ENCODE measurements at places on chromosomes 11 and 22.

DNA sequence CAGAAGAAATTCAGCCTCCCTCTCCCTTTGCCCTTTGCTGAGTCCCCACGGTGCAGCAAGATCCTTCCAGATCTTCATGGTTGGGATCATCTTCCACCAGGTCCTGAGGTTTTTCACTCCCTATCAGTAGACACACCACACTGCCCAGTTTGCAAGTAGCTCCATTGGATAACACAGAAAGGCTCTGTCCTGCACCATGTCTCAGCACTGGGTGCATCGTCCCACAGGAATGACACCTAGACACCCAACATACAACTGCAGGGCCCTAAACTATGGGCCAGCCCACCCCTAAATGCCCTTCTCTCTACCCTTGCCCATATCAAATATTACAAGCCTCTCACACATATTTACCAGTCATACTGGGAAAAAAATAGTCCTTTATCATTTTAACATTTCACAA lies 9.4 kb downstream of the KLHL22 start:
- DNase-seq = no peak

DNA sequence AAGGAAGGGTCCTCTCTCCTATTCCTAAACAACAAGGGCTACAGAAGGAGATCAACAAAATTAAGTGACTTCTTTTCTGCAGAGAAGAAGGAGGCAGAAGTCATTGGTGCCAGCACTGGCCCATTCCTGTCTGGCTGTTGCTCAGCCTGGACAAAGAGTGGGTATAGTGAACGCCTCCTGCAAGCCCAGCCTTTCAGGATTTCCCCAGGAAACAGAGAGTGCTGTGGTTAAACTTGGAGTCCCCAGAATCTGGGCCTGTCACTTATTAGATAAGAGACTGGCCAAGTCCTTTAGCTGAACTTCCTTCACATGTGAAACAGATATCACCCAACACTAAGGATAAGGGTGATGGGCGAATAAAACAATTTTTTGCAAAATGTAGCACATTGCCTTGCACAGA lies 10.9 kb downstream of the TST start:
- DNase-seq = no peak

DNA sequence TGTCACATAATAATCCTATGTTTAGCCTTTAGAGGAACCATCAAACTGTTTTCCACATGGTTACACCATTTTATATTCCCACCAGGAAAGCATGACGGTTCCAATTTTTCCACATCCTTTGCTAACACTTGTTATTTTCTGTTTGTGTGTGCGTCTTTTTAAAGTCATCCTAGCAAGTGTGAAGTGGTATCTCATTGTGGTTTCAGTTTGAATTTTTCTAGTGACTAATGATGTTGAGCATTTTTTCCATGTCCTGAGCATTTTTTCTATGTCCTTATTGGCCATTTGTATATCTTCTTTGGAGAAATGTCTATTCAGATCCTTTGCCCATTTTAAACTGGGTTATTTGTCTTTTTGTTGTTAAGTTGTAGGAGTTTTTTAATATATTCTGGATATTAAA lies 53.7 kb upstream of the DEPDC7 start:
- DNase-seq = no peak

GRCh38 chr22:17086296-17086695 lies 1.5 kb downstream of the IL17RA start:
- no peak for DNase-seq

DNA sequence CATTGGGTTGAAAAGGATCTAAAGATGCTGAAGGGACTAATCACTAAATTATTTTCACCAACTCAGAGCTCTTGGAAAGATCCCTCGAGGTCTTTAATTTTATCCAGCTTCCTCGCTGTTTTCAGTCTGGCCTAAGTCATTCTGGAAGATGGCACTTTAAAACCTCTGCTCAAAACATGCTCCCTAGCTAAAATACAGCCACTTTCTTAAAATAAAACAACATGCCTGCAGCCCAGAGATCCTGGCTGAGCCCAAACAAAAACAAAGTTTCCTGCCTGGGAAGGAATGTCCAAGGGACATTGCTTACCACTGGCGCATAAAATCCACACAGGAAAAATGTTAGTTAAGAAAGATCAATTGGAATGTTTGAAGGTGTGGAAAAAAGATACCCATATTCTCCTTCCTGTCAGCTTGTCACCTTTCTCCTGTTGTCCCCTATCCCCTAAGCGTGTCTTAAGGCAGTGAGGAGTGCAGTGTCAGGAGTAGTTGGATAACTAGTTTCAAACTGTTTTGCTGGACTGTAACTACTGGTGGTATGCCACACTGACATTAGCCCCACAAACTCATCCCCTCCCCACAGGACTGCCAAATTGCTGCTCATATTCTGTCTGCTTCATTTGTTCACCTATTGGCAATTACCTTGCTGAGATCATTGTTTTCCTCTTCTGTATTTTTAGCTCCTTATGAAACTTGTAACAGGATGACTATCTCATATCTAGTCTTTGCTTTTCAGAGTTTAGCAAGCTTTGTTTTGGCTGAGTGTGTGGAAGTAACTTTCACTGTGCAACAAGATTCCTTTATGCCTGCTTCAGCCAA lies 108.3 kb upstream of the SESN3 start:
- no peak for DNase-seq

Measured in germinal center (tissue), 1 donor.